ENCODE measurements at places on chromosomes 6 and 20.

DNA sequence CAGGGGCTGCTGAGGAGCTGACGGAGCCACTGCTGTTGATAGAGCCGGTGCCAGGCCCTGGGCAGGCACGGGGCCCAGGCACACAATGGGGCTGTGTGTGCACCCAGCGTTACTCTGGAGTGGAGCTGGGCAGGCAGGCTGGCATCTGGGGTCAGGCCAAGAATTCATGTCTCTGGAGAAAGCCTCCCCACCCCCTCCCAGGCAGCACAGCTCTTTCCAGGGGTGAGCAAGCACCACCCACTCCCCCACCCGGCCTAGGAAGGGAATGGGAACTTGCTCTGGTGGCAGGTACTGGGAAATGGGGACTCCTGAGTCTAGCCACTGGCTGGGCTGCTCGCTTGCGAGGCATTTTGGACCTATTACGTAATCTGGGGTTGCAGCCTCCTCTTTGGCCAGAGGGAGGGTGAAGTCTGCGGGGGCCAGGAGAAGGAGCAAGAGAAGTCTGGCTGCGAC, 22.7 kb downstream of the TFEB start:
- DNase-seq = no peak

DNA sequence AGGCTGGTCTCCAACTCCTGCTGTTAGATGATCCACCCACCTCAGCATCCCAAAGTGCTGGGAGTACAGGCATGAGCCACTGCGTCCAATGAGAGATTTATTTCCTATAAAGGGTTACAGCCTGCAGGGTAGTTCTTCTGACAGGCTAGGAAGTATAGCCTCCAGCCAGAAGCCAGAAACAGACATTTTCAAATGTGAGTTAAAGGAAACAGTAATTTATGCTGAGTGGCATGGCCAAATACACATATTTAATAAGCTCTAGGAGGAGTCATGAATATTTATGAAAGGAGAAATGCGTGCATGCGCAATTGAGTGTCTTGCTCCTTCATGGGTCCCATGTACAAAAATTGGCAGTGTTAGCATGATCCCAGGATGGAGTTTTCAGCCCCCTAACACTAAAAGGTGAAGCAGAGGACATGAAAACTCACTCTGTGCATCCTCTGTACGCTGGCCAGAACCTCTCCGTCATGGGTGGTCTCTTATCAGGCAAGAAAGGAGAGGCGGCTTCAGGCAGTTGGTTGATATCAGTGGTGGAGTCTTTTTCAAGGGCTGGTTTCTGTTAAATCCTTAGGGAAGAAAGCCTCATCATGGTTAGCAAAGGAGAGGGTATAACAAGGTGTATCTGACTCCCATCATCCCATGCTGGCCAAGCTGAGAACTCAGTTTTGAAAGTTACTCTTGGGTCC, 21.3 kb upstream of the PDCD2 start:
- DNase-seq = no peak

DNA sequence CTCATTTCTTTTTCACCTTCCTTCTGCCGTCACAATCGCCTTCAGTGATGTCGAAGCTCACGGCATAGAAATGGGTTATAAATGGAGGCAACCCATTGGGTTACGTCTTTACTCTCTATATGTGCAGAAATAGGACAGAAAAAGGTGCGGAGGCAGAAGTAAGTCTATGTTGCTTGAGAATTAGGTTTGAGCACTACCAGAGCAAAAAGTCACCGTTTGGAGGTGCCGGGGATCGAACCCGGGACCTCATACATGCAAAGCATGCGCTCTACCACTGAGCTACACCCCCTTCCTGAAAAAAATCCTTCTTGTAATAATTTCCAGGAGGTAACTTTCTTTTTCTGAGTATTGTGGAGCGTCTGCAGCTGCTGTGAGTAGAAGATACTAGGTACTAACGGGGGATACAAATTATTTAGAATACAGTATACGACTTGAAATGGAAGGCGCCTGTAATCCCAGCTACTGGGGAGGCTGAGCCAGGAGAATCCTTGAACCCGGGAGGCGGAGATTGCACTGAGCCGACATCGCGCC, 134.2 kb downstream of the TRIM27 start:
- no peak for DNase-seq

GRCh38 chr6:14035071-14035847, 82.3 kb upstream of the CD83 start:
- DNase-seq = no peak

GRCh38 chr6:118469468-118469867, 78.6 kb upstream of the PLN start:
- DNase-seq = no peak

DNA sequence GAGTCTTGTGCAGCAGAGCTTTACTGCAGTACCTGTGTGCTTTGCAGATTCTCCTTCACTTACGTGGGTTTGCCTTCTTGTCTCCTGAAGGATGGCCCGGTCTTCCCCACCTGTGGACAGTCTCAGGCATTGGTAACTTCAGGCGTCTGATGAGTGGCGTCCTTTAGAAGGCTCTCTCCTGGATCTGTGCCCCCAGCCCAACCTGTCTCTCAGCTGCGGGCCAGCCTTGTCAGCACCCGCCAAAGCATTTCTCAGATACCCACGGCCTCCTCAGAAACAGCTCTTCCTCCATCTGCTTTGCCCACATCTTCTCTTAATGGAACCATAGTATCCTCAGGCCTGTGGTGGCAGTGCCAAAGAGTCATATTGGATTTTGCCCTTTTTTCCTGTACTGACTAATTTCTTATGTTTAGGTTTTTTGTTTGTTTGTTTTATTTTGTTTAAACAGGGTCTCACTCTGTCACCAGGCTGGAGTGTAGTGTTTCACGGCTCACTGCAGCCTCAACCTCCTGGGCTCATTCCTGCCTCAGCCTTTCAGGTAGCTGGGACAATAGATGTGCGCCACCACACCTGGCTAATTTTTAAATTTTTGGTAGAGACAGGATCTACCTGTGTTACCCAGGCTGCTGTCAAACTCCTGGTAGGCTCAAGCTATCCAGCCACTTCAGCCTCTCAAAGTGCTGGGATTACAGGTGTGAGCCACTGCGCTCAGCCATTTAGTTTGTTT, 96.6 kb downstream of the ARID1B start:
- DNase-seq = no peak
